ENCODE measurements at places on chromosomes 1 and 21. TPM values are rescaled to one million over a fixed set of nuclear protein-coding genes. Genes with fewer than 3 reads are reported as not detected.

DNA sequence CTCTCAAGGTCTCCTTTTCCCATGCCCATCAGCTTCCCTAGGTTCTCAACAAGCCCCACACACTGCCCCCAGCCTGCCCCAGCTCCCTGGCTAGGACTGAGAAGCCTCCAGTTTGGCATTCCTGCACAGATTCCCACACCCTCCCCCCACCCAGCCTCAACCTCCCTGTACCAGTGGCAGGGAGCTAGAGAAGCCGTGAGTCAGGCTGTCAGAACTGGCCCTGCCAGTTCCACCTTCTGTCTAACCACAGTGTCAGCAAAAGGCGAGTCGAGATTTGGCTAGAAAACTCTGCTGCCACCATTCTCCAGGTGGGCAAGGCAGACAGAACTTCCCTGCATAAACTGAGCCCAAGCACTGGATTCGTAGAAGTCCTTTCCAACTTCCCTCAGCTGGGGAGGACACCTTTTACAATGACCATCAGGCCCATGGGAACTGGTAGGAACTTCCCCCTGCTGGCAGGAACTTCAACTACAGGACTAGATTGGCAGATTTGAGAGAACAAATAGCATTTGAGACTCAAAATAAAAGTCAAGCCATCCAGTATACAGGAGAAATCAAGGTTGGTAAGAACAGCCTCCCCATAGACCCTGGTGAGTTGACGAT, 31.0 kb downstream of the TNNT2 start:
- H3K4me3 ChIP-seq = no peak overlapping the region
- no peaks in the 10 kb centered on the region for H3K36me3 ChIP-seq
- no peak overlapping the region for H3K27ac ChIP-seq
- H3K4me1 ChIP-seq = no peaks in the 10 kb centered on the region

The ALPL gene
- 5.3 TPM for total RNA-seq

The A3GALT2 gene
- not detected for total RNA-seq

GRCh38 chr1:171019971-171020370, 70.7 kb upstream of the FMO3 start:
- no peak for DNase-seq
- H3K4me3 ChIP-seq = no peak overlapping the region
- no peak overlapping the region for H3K27ac ChIP-seq
- no peaks in the 10 kb centered on the region for H3K36me3 ChIP-seq

DNA sequence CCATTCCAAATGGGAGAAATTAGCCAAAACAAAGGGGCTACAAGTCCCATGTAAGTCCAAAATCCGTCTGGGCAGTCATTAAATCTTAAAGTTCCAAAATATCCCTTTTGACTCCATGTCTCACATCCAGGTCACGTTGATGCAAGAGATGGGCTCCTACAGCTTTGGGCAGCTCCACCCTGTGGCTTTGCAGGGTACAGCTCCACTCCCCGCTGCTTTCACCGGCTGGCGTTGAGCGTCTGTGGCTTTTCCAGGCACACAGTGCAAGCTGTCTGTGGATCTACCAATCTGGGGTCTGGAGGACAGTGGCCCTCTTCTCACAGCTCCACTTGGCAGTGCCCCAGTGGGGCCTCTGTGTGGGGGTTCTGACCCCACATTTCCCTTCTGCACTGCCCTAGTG, 130.2 kb downstream of the TPR start:
- H3K27ac ChIP-seq = no peak overlapping the region
- H3K36me3 ChIP-seq = no peaks in the 10 kb centered on the region
- DNase-seq = no peak
- H3K4me3 ChIP-seq = no peak overlapping the region
- no peaks in the 10 kb centered on the region for H3K4me1 ChIP-seq
- no peaks in the 10 kb centered on the region for H3K27me3 ChIP-seq

GRCh38 chr1:198007687-198008607, 90.8 kb downstream of the LHX9 start:
- no peaks in the 10 kb centered on the region for H3K27me3 ChIP-seq
- H3K4me1 ChIP-seq = no peaks in the 10 kb centered on the region
- no peak overlapping the region for H3K27ac ChIP-seq
- no peaks in the 10 kb centered on the region for H3K36me3 ChIP-seq
- no peak for DNase-seq

GRCh38 chr1:113540335-113540734, 150.0 kb downstream of the MAGI3 start:
- no peak for DNase-seq
- no peak overlapping the region for H3K27ac ChIP-seq
- no peak overlapping the region for H3K4me3 ChIP-seq
- no peaks in the 10 kb centered on the region for H3K36me3 ChIP-seq

DNA sequence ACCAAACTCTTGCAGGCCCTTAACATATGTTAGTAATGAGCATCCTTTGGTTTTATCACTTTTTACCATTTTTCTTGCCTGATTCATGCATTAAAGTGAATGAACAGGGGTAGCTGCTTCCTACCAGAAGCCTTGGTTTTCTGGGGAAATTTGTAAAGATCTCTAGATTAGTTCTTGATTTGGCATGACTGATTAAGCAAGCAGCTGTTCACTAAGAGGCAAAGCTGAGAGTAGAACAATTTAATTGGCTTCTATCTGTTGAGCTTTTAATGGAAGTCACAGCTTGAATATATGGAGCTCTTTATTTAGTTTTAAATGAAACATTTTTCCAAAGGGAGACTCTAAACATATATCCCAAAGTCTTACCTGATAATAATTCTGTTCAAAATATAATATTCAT, 23.6 kb downstream of the TLCD4 start:
- no peak for DNase-seq
- no peak overlapping the region for H3K27ac ChIP-seq
- H3K36me3 ChIP-seq = no peaks in the 10 kb centered on the region
- no peaks in the 10 kb centered on the region for H3K4me1 ChIP-seq
- no peaks in the 10 kb centered on the region for H3K27me3 ChIP-seq
- H3K4me3 ChIP-seq = no peak overlapping the region

Measured in ovary (tissue), 10 donors.